Activated gamma-delta T cell treated with Interleukin-2 at 50 U/mL for 16 hours (primary cell): ENCODE measurements at places on chromosomes 13 and 19.

- no peak for DNase-seq
Observed at GRCh38 chr13:106738186-106738678, 170.3 kb upstream of the ARGLU1 start.

- no peak for DNase-seq
Observed at GRCh38 chr13:80296638-80297037, 44.3 kb downstream of the SPRY2 start.

DNA sequence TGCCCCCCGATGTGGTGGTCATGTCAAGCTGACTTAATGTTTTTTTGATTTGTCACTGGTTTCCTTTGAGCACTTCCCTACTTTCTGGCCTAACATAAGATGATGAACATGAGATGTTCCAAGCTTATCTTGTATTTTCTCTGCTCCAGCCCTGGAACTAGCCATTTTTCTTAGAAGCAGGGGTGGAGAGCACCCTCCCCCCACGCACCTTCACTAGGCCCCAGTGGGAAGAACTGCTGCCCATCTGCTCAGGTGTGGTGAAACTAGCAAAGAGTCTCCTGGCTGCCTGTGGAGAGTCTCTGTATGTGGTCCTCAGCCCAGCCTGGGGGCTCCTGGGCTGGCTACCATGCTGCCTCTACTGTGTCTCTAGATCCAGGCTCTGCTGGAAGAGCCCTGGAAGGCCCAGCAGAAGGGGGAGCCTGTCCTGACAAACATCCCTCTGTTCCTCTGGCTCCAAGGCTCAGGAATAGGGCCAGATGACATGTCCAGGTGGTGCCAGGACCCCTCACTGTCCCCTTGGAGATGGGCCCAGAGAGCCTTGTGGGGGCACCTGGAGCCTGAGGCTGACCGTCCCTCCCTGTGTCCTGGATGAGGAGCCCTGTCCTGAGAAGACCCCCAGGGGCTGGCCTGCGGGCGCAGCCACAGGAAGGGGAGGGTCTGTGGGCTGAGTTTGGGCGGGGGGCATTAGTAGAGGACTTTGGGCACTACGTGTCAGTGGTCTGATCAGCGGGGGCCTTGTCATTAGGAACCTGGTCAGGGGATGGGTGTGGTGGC lies 4.8 kb upstream of the ZNF14 start:
- DNase-seq: no peak

DNA sequence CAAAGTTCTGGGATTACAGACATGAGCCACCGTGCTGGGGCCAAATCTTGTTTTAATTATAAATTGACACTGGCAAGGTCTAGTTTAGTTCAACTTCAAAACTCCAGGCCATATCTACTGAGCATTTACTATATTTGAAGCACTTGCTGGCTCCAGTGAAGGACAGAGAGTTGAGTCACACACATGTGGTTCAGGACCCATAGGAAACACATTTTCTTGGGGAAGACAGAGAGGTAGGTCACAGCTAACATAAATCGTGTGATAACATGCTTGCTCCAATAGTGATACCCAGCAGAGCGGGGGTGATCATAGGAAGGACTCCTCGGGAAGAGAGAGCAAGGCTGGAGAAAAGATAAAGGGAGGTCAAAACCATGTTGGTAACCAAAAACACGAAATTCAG lies 170.6 kb upstream of the TSC22D1 start:
- no peak for DNase-seq

DNA sequence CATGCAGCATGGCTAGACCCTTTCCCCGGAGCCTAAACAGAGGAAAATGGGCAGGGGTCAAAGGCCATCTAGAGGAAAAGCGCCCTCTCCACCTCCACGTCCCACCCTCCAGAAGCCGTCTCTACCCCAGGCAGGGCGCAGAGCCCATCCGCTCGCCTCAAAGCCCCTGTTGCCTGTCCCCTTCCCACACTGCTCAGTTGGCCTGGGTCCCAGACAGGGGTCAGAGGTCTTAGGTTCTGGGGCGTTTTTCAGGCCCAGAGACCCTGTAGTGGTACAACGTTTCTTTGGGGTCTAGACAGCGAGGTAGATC lies 285 bp downstream of the TMEM143 start:
- no peak for DNase-seq

DNA sequence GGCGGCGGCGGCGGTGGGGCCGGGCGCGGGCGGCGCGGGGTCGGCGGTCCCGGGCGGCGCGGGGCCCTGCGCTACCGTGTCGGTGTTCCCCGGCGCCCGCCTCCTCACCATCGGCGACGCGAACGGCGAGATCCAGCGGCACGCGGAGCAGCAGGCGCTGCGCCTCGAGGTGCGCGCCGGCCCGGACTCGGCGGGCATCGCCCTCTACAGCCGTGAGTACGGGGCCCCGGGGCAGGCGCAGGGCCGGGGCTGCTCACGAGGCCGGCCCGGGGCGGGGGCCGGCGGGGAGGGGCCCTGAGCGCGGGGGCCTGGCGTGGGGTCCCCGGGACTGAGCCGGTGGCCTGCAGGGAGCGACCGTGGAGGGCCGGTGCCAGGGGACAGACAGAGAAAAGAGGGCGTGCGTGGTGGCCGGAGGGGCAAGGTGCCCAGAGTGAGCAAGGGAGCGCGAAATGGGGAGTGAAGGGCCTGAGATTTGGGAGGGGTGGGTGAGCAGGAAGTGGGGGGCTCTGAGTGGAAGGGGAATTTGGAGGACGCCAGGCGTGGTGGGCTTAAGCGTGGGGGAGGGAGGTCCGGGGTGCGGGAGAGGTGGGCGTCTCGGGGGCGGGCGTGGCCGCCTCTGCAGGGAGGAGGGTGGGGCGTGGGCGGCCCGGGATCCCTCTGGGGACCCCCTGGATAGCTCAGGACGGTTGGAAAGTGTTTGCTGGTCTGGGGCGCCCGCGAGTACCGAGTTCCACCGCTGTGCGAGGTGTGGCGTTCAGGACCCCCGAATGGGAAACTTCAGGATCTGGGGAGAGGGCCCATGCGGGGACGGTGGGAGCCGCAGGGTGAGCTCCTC lies 575 bp downstream of the CARM1 start:
- DNase-seq: peak; percentile 23

- no peak for DNase-seq
Observed at GRCh38 chr13:47126432-47126831, 229.6 kb upstream of the HTR2A start.

DNA sequence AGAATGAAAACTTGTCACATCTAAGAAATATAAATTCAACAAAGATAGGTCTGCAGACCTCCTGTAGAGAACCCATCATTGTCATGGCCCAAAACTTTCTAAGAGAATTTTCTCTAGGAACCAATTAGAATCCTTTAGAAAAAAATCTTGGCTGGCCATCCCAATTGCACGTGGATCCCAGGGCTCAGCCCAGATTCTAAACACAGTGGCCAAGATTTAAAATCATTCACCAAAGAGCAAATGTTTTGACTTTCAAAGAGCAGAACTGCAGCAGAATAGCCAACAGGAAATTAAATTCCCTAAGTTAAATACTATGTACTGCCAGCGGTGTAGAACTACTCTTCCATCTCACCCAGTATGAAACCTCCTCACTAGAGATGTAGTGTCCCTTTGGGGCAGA lies 21.3 kb downstream of the IPO5 start:
- DNase-seq: no peak

GRCh38 chr13:74068471-74068870 lies 65.7 kb downstream of the KLF12 start:
- DNase-seq: no peak

DNA sequence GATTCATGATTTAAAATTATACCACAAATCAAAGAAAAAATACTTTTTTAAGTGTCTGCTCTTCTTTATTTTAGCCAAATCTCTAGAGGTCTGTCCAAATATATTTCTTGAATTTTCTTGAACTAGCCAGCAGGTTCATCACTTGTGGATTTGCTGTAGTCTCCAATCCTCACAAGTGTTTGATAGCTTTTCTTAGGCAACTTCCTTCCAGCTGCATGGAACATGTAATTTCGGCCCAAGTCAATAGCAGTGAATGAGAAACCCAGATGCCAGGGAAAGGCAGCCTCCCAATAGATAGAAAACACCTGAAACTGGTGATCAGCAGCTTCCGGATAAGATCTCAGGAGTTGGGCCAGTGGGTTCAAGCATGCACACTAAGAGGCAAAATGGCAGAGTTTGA lies 15.6 kb upstream of the RNASEH2B start:
- DNase-seq: no peak

- no peak for DNase-seq
Observed at GRCh38 chr13:48251611-48252081, 18.6 kb downstream of the ITM2B start.

DNA sequence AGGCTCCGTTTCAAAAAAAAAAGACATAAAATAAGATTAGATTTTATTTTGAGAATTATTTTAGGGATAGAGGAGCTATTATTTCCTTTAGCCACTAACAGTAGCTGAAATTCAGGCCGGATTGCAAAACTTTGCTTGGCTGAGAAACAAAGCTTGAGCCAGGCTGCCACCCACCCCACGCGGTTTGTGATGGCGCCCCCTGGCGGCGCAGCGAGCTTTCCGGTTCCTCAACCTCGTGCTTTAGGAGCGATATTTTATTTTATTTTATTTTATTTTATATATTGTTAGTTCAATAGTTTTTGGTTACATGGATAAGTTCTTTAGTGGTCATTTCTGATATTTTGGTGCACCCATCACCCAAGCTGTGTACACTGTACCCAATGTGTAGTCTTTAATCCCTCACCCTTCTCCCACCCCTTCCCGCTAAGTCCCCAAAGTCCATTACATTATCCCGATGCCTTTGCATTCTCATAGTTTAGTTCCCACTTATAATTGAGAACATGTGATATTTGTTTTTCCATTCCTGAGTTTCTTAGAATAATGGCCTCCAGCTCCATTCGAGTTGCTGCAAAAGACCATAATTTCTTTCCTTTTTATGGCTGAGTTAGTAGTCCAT lies 19.8 kb upstream of the CEACAM4 start:
- DNase-seq: peak; percentile 32

- DNase-seq: no peak
Observed at GRCh38 chr13:101325423-101325822, 90.9 kb downstream of the NALCN start.

DNA sequence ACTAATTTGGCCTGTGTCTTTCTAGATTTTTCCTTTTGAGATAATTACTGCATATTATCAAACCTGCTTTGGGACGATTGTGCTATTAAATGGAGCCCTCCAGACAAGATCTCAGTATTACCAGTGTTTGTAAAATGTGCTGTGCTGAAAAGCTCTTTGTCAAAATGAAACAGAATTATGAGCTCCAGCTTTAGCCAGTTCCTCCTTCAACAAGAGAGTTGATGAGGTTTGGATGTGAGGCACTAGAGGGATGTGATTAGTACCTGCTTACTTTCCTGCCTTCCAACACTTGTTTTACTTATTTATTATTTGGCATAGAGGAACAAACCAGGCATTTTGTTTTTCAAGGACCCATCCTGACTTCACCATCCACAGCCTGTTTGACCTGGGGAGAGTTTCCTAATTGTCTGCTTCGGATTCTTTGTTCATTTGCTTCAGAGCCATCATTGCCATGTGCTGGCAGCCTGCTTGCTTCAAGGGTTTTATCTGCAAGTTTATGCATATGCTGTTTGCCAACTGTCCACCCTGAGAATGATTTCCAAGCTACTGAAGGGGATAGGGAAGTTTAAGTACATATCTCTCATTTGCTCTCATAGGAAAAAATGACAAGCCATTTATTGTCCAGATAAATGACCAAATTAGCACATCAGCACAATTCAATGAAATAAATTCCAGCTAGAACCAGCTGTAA lies 32.9 kb upstream of the CPB2 start:
- DNase-seq: no peak

DNA sequence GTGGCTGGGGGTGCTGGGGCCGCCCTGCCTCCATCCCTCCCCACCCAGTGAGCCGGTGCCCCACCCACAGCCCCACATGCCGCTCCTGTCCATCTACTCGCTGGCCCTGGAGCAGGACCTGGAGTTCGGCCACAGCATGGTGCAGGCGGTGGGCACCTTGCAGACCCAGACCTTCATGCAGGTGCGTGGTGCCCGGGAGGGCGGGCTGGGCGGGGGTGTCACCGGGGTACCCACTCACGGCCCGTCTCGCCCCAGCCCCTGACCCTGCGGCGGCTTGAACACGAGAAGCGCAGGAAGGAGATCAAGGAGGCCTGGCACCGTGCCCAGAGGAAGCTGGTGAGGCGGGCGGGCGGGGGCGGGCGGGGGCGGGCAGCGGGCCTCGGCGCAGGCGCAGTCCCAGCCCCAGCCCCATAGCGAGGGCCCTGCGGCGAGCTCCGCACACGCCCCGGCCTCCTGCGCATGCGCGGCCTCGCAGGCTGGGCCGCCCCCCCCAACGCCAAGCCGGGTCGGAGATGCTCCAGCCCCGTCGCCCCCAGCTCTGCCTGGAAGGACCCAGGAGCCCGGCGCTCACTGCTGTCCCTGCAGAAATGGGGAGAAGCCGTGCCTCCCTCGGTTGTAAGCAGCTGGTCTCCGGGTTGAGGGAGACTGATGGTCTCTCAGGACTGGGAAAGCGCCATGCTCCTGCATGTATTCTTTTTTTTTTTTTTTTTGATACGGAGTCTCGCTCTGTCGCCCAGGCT lies 7.7 kb downstream of the ARHGAP45 start:
- peak; percentile 99 for DNase-seq
